ENCODE measurements at places on chromosomes 3 and 15. TPM values are rescaled to one million over a fixed set of nuclear protein-coding genes. Genes with fewer than 3 reads are reported as not detected.

- DNase-seq: no peak
Observed at GRCh38 chr3:185732782-185733181, 92.1 kb downstream of the IGF2BP2 start.

DNA sequence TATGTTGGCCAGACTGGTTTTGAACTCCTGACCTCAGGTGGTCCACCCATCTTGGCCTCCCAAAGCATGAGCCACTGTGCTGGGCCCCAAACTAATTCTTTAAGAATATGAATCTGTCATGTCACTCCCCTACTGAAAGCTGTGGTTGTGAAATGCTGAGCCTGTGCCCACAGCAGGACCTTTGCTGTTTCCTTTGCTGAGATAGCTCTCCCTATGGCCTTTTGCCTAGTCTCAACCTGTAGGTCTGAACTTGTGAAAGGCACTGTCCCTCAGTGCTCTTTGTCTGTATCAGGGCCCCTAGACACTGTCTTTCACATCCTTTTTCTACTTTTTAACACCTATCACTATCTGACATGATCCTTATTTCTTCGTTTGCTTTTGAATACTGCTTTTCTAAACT, 62.7 kb upstream of the CCR4 start:
- DNase-seq: no peak

DNA sequence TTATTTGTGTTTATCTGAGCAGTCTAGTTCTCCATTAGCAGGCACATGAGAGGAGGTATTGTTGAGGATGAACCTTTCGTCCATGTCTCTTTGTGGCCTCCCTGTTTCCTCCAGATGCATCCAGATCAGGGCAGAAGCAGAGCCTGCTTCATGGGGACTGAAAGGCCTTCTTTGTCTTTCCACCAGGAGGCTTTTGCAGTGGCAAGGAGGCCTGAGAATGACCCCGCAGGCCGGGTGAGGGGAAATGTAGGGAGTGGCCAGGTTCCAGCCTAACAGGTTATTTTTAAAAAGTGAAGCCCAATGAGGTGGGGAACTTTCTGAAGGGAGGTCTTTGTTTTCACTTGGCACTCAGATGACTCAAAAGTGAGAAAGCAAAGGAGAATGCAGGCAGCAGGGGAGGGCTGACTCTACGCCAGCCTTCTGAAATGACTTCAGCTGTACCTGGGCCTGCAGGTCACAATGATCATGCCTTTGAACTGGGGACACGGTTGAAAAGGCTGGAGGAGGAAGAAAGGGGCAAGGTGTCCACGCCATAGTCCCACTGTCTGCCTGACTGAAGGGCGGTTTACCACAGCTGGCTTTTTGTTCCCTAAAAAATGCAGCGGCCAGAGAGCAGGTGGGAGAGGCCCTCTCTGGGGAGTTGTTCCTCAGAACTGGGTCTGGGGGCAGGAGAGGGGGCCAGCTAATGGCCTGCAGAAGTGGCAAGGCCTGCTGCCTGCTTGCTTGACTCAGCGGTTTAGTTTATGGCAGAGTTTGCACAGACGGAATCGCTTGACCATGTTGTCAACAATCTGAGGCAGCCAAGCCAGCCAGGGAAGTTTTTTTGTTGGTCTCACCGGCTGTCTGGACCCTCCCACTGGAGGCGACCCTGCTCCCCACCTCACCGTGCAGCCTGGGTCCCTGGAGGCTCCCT, 28.7 kb downstream of the CMTM7 start:
- DNase-seq: peak; percentile 40

GRCh38 chr3:51358981-51359380, 26.1 kb upstream of the MANF start:
- DNase-seq: no peak

DNA sequence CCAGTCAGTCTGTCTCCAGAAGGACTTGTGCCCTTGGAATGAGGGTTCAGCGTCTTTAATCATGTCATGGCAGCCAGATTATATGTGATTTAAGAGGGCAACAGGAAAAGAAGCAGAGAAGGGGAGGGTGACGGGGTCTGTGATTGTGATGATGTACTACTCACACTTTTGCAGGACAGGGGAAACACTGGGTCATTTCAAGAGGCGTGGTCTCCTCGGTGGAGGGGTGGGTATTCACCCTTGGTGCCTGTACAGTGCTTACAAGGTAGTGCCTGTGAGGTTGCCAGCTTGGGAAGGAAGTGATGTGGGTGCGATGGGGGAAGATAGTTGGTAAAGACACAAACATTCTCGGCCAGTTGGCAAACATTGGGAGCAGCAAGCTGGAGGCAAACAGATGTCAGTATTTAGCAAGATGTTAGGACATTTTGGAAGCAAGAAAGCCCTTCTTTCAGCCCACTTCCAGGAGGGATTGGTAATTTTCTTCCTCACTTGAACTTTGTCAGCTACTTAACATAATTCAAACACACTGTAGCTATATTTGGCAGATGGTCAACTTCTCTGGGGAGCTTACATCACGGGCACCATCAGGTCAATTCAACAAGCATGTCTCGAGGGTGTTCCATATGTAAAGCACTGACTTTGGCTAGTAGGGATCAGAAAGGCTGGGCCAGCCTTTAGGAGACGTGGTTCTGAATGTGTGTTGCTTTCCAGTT, 71.4 kb upstream of the ROPN1 start:
- DNase-seq: no peak

DNA sequence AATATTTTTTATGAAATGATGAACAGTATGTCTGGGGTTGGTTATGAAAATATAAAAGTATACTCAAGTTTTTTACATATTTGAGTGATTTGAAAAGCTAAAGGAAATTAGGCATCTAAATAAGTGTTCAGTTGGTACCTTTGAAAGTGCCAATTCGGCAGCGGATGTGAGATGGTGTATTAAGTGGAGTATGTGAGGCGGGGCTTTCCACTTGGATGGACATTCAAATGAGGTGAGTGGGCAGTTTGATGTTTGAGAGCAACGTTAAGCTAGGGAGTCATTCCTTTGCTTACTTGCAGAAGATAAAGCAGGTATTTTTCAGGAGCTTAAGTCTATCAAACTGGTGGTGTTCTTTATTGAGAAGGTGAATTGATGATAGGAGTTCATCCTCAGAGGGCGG, 189.0 kb upstream of the GOLIM4 start:
- no peak for DNase-seq

GRCh38 chr15:88491158-88491557, 23.6 kb downstream of the MRPS11 start:
- DNase-seq: no peak

- no peak for DNase-seq
Observed at GRCh38 chr15:43463507-43463906, 29.4 kb downstream of the TP53BP1 start.

DNA sequence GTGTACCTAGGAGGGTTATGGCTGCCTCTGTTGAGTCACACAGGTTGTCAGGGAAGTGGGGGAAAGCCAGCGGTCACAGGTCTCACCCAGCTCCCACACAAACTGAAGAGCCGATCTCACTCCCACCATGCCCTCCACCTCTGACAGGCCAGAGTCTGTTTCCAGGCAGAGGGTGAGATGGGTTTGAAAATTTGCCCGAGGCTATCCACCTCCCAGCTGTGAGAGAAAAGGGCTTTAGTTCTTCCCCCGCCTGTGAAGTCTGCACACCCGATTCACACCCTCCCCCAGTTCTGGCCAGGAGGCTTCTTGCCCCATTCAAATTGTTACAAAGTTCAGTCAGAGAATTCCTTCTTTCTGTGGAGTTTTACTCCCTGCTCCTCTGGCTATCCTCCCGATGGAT, 446.9 kb downstream of the EDEM1 start:
- DNase-seq: peak; percentile 49

DNA sequence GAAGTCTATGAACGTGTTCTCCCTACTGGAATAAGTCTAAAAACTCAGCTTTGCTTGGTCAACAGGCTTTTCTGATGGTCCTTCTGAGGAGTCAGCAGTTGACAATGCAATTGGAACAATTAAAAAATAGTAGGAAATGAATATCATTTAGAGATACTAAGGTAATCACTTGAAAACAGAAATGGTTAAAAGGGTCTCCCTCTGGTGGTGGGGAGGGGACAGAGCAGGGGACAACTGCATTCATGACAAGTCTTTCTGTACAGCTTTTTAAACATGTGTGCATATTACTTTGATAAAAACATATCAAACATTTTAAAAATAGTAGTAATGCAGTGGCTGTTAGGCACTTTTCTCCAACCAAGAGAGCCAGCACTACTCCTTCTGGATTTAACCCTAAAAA, 119.9 kb upstream of the FHIT start:
- DNase-seq: peak; percentile 36

DNA sequence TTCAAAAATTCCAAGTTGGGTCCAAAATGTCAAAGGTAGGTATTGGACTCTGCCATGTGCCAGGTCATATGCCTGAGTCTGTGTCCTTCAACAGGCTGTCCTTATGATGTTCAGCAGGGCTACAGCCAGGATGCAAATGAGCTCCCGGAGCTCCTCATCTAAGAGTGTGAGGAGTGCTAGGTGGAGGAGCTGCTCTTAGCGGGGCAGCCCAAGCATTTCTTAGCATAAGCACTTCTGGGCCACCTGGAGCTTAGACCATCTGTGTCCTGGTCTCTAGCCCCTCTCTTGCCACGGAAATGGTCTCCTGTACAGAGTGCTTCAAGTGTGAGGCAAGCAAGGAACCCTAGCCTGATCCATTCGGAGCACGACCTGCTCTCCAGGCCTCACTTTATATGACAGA, 64.6 kb upstream of the PRR23C start:
- DNase-seq: no peak

GRCh38 chr3:3586843-3587646, 212.2 kb upstream of the LRRN1 start:
- DNase-seq: no peak

GRCh38 chr3:61980041-61980440, 393.3 kb downstream of the FEZF2 start:
- no peak for DNase-seq

GRCh38 chr3:187922704-187923416, 177.6 kb upstream of the BCL6 start:
- no peak for DNase-seq

DNA sequence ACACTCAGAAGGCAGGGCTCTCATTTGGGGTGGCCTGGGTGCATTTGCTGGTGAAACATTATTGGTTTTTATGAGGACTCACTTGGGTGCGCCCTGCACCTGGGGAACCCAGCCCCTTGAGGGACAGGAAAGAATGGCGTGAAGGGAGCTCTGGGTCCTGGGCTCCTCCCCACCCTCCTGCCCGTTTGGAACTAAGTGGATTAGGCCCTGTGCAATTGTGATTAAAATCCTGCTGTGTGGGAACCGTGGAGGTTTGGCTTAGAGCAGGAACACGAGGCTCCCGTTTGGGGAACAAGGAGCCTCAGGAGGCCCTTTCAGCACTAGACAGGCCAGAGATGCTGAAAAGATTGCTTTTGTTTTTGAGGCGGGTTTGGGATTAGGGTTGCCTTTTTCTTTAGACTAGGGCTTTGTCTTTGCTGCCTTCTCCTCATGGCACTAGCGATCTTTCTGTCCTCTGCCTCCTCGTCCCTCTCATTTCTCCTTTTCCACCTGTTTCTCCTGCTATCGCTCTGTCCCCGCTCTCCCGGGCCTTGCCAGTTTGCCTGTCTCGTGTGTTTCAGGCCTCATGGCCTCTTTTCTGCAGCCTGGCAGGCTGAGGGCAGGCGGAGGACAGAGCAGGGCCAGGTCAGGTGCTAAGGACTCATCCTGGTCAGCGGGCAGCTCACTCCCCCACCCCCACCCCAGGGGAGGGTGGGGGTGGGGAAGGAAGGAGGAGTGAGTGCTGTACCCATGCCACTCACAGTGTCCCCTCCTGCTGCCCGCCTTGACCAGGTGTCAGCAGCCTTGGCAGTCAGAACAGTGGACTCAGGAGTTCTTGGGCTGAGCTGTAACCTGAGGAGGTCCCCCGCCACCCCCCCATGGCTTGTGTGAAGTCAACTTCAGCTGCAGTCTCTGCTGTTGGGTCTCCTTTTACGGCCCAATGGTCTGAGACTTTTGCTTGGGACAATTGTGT, 8.6 kb downstream of the MAPKAPK3 start:
- DNase-seq: no peak

- DNase-seq: no peak
Observed at GRCh38 chr3:60456180-60456579, 795.1 kb downstream of the FHIT start.

GRCh38 chr3:6301626-6302025, 559.3 kb upstream of the GRM7 start:
- no peak for DNase-seq

- no peak for DNase-seq
Observed at GRCh38 chr3:196274585-196274984, 12.9 kb downstream of the PCYT1A start.

- no peak for DNase-seq
Observed at GRCh38 chr3:129603991-129604749, 2.3 kb downstream of the PLXND1 start.

GRCh38 chr3:156291272-156292123, 171.1 kb downstream of the KCNAB1 start:
- DNase-seq: peak; percentile 24

- no peak for DNase-seq
Observed at GRCh38 chr15:60721707-60722106, 242.8 kb upstream of the ICE2 start.

DNA sequence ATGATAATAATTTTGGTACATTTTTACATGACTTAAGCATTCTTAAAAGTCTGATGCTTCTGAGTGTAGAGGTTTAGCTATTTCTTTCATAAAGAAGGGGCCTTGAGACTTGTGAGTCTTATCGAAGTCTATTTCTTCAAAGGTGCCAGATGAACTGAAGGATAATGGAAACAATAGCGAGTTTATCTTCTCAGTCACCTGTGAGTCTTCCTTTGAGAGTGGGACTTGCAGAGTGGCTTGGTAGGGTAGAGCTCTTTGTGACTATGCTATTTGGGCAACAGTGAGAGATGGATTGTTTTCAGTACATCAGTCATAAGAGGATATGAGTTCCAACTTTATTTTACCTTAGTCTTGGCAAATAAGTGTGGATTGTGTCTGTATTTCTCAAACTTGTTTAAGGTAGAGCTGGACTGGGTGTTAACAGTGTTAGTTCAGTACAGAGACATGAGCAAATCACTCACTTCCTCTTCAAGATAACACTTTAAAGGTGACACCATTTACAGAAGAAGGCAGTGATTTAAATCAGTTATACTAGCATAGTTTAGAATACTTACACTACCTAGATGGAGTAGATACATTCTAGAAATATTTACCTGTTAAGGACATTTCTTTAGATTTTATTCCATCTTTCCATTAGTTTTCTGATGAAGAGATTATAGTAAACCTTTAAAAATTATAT, 3.2 kb downstream of the AKAP13 start:
- no peak for DNase-seq

Gene FBXL22
- polyA plus RNA-seq: 3.2 TPM

Gene CLDN18
- polyA plus RNA-seq: 2.6 TPM

Gene GPR160
- 10.4 TPM for polyA plus RNA-seq

Gene UBE3A
- polyA plus RNA-seq: 77.3 TPM

Gene CCDC39
- polyA plus RNA-seq: 4.3 TPM

Gene PYDC2
- polyA plus RNA-seq: not detected

Gene SUCNR1
- polyA plus RNA-seq: 0.42 TPM

Gene NME9
- 11.5 TPM for polyA plus RNA-seq

Gene TCAIM
- 12.3 TPM for polyA plus RNA-seq

Gene ITPR1
- 26.5 TPM for polyA plus RNA-seq

Gene XYLB
- polyA plus RNA-seq: 1.7 TPM

Gene ZNF774
- 5.6 TPM for polyA plus RNA-seq

Gene HHLA2
- polyA plus RNA-seq: 5.2 TPM

Gene ATP2B2
- polyA plus RNA-seq: 1.1 TPM

Gene GABRB3
- 11.8 TPM for polyA plus RNA-seq

Measured in testis (tissue), 5 donors.